ENCODE measurements at places on chromosomes 16 and 17. TPM values are rescaled to one million over a fixed set of nuclear protein-coding genes. Genes with fewer than 3 reads are reported as not detected.

- no peak overlapping the region for H3K4me3 ChIP-seq
- no peak overlapping the region for H3K27ac ChIP-seq
- no peak for DNase-seq
- no peaks in the 10 kb centered on the region for H3K27me3 ChIP-seq
- no peaks in the 10 kb centered on the region for H3K36me3 ChIP-seq
- H3K4me1 ChIP-seq = no peaks in the 10 kb centered on the region
Observed at GRCh38 chr16:87233928-87234327, 83.3 kb downstream of the C16orf95 start.

- no peak overlapping the region for H3K4me3 ChIP-seq
- DNase-seq = no peak
- no peak overlapping the region for H3K27ac ChIP-seq
- no peaks in the 10 kb centered on the region for H3K27me3 ChIP-seq
Observed at GRCh38 chr17:57785022-57785421, 39.9 kb upstream of the CCDC182 start.

GRCh38 chr17:39151150-39151942 is at the start of gene PLXDC1:
Gene PLXDC1 (minus strand): TSS chr17:39151637. CDS start chr17:39151437, 200 bp downstream.
- H3K4me3 ChIP-seq = peak within 1 kb of the TSS; percentile 78
- H3K36me3 ChIP-seq = no peaks in the 10 kb centered on the region
- no peak for DNase-seq
- H3K4me1 ChIP-seq = peaks cover 18% of the 10 kb centered on the region
- H3K27ac ChIP-seq = peak within 1 kb of the TSS; percentile 99

DNA sequence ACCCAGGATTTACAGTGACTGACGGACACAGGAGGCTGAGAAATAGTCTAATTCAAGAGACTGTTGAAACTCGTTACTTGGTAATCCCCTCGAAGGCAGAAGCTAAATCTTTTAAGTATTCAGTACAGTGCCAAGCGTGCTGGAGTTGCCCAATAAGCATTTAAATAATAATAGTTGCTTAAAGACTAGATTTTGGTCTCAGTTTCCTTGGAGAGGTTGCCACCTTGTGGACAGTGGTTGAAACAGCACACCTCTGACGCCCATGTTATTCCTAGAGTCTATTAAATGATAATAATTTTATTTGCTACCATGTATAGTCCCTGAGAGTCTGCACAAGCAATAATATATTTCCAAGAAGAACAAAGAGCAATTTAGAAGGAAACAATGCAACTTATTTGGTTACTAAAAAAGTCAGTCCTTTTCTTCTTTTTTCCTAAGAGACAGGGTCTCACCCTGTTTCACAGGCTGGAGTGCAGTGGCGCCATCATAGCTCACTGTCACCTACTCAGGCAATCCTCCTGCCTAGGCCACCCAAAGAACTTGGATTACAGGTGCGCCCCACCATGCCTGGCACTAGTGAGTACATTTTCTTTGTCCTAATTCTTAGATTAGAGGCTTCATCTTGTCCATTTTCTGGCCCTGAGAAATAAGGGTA is 138.0 kb upstream of the NUDT7 start:
- no peaks in the 10 kb centered on the region for H3K27me3 ChIP-seq
- H3K27ac ChIP-seq = no peak overlapping the region
- no peaks in the 10 kb centered on the region for H3K4me1 ChIP-seq
- no peak for DNase-seq

GRCh38 chr17:8143581-8144400 is 8.4 kb downstream of the PER1 start:
- H3K4me3 ChIP-seq = no peak overlapping the region
- H3K27me3 ChIP-seq = no peaks in the 10 kb centered on the region
- H3K27ac ChIP-seq = peak overlapping the region; percentile 17
- no peaks in the 10 kb centered on the region for H3K4me1 ChIP-seq

Gene ANKS3
- total RNA-seq = 29.3 TPM

Gene KRT39
- total RNA-seq = not detected

Gene MYH8
- total RNA-seq = not detected

Gene NACA2
- total RNA-seq = not detected

Gene ITGB4
- total RNA-seq = 214 TPM

Measured in tibial nerve (tissue), 4 donors.